ENCODE measurements at places on chromosomes 1 and 21.

DNA sequence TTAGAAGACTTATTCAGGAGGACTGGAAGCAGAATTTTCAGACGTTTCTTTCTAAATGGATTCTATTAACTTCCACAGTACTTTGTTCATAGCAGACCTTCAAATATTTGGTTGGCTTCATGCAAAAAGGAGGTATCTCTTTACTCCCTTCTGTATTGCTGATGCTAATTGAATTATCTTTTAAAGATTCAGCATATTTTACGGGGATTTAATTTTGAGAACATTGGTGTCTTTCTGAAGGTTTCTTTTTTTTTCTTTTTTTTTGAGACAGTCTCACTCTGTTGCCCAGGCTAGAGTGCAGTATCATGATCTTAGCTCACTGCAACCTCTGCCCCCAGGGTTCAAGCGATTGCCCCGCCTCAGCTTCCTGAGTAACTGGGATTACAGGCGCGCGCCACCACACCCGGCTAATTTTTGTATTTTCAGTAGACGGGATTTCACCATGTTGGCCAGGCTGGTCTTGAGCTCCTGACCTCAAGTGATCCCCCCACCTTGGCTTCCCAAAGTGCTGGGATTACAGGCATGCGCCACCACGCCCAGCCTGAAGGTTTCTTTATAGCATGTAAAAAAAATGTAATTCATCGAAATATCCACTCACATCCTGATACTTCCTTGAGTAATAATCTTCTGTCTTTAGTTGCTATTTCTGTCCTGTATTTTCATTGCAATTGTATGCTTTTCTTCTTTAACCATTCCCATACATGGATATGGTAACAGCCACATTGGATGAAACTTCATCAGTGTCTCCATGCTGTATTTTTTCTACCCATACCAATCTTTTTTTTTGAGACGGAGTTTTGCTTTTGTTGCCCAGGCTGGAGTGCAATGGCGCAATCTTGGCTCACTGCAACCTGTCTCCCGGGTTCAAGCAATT is 14.5 kb downstream of the CNST start:
- no peak for DNase-seq

- no peak for DNase-seq
Observed at GRCh38 chr1:172699111-172699510, 40.2 kb downstream of the FASLG start.

DNA sequence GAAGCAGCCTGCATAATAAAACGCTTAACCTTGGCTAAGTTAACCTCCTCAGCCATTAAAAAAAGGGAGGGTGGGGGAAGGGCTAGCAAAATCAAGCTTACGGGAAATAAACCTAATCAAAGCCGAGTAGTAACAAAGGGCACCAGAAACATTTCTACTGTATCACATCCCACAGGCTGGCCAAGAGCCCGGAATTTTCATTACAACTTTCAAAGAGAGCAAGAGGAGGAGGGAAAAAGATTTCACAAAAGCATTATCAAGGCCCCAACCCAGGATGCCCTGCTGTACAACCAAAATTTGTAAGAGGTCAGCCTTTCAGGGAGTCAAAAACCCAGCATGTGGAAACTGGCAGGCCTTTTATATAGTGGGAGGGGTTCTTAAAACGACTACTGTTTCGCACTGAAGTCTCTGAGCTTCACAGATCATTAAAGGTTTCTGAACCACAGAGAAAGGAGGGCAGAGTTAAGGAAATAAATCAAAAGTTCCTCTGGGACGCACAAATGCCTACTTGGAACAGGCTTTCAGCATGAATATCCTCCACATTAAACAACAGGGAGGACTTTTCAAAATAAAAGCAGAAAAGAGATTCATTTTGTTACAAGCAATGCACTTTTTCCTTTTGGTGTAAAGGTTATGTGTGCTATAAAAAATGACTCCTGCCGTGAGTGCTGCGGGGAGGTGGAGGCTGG is 90.4 kb downstream of the SLC45A1 start:
- no peak for DNase-seq

- no peak for DNase-seq
Observed at GRCh38 chr1:24152631-24153494, 9.9 kb upstream of the IL22RA1 start.

DNA sequence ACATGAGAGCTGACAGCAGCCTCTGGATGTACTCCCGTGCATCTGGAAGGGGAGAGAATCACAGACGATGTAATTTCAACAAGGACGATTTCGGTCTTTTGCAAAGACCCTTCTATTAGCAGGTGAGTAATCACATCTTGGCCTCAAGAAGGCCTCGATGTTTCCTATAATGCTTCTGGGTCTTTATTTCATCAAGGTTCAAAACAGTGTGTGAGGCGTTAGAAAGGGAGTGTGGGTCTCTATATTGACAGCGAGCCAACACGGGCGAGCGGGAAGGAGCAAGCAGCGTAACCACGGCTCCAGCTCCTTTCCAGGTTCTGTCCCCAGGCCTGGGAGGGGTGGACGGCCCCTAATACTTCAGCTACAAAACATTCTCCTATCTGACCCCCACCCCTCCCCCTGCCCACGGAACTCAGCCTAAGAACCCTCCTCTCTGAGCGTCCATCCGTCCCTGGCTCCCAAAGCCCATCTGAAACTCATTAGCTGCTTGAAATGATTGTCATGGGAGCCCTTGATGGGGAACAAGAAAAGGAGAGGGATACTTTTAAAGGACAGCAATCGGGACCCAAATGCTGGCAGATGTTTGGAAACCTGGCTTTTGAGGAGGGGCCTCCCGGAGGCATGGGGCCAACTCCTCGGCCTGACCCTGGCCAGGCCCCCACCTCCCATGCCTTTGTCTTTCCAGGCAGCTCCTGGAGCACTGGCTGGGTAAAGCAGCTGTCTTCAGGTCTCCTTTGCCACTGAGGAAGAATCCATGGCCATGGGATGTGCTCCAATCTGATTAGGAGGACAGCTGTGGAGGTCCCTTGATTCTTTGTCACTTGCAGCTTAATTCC is 250.8 kb downstream of the FOXD2 start:
- no peak for DNase-seq

- DNase-seq = no peak
Observed at GRCh38 chr1:32724678-32725614, 22.4 kb upstream of the SYNC start.

DNA sequence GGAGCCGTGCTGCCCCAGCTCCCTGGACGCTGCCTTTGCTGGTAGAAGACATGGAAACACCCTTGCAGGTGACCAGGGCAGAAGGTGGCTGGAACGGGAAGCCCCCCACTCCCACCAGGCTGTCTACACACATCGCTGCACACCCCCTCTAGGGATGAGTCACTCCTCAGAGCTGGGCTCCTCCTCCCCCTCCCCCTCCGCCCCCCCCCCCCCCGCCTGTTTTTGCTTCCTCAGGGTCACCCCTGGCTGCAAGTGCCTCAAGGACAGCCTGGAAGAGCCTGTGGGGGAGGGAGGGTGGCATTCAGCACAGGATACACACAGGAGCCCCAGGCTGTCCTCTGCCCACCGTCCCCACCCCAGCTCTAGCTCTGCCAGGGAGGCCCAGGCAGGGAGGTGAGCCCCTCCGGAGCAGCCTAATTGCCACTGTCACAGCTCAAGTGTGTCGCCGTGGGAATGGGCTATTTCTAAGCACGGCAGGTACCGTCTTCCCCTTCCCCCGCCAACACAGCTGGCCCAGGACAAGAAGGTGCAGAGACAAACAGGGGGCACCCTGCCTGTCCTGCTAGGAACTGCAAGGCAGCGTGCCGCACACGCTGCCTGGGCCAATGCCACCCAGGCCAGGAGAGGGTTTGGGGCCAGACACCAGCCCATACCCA is 2.5 kb downstream of the FNDC10 start:
- DNase-seq = no peak

- no peak for DNase-seq
Observed at GRCh38 chr1:33407352-33408092, 23.4 kb downstream of the PHC2 start.

GRCh38 chr1:154736841-154737240 is 128.9 kb upstream of the ADAR start:
- no peak for DNase-seq

- DNase-seq = no peak
Observed at GRCh38 chr21:17828223-17828622, 9.1 kb upstream of the C21orf91 start.

DNA sequence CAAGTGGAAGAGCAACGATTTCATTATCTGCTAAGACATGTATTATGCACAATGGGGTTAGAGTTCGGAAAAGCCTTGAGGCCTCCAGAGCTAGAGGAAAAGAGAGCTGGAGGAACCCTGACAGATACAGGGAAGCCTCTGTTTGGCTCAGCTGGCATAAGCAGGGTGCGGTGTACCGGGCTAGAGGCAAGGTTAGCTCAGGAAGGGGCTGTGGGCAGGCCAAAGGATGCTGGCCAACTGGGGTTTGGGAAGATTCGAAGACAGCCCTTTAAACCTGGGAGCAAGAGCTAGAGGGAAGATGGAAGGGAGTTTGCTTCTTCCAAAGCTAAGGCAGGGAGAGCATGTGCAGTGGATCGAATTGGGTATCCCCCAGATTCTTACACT is 107.6 kb upstream of the TLR5 start:
- DNase-seq = no peak

- DNase-seq = peak; percentile 91
Observed at GRCh38 chr1:2135441-2135841, 59.1 kb downstream of the FAAP20 start.

GRCh38 chr1:82478916-82479315 is 678.2 kb downstream of the ADGRL2 start:
- DNase-seq = no peak

DNA sequence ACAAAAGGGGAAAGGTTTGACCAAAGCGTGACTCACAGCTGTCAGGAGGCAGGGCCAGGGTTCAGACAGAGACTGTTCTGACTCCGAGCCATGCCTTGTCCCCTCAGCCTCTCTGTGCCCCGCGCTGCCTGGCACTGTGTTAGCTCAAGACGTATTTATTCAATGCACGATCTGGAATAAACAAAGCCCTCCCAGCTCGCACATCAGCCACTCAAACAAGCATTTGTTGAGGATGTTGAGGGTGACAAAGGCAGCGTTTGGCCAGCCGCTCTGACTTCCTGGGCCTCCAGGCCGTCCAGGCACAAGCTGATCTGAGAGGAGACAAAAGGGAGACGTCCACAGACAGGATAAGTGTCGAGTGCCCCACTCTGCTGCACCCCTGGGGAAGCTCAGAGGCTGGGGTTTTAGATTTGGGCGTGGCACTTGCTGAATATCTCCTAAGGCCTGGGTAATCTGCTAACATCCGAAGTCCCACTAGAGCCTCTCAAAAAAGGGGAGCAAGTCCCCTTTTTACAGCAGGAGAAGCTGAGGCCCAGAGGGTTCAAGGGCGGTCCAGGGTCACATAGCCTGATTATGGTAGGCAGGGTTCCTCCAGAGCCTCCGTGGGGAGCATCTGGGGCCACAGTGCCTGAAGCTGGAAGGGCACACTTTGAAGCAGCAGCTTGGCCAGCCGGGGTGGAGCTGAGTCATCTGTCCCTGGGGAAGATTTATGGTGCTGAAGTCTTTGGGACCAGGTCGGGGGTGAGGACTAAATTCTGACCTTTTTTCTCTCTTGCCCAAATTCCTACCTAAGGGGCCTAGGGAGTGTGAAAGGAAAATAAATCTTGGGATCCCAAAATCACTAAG is 95.9 kb downstream of the SPSB1 start:
- DNase-seq = peak; percentile 78

GRCh38 chr21:41622831-41623548 is 115.0 kb upstream of the TMPRSS2 start:
- no peak for DNase-seq

- DNase-seq = peak; percentile 15
Observed at GRCh38 chr1:240737766-240738265, 125.9 kb upstream of the GREM2 start.
